IPS DF 19.7 (cell line): ENCODE measurements at places on chromosomes 5 and 9.

- no peak for DNase-seq
Observed at GRCh38 chr5:16983022-16983639, 47.0 kb upstream of the MYO10 start.

DNA sequence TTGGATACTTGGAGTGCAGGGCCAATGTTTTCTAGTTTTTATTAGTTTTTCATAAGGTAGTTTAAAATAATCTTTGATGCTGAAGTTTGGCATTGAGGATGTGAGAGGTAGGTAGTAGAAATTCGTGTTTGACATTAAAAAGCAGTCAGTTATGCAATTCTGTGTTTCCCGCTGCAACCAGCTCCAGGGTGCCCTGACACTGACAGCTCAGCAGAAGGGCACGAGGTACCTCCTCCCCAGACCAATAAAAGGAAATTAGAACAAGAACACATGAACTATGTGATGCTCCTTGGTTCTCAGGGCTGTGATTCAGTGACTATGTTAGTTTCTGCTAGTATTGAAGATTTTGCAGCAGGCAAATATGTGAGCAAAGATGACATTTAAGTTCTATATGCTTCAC, 40.2 kb downstream of the NSUN2 start:
- no peak for DNase-seq

- DNase-seq = no peak
Observed at GRCh38 chr5:125293223-125293622, 546.8 kb upstream of the ZNF608 start.

DNA sequence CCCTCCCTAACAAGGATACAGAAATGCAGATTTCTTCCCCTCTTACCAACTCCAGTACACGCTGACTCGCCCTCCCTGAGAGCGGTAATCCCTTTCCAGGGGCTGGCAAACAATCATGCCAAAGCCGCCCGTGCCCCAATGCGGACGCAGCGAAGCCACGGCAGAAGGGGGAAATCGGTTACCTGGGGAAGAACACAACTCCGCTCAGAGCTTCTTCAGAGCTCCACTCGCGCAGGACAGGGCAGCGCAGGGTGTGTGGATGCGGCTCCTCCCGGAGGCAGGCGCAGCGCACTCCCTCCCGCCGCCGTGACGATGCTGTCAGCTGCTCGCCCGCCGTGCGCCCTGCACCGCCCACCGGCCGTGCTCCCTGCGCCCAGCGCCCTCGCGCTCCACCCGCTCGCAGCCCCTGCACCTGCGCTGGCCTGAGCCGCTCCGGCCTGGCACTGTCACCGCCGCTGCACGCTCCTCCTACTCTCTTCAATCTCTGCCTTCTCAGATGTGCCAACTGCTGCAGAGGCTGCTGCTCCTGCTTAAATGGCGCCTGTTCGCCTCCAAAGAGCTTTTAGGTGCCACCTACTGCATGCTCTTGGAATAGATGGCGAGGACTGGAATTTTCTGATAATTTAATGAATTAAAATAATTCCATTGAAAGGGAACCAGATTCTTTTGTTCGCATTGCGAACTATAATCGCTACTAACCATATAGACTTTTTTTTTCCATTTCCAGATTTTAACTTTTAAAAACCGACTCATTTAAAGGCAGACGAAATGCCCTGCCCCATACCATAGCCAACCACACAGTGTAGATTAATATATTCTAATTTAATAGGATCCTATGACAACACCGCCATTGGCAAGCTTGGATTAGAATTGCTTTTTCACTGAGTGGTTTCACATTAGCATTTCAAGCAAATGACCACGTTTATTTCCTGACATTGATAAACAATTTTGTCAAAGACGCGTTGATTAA, at the start of gene DIRAS2:
TSS of gene DIRAS2 (minus strand) at position 255 of the 970 bp plus-strand sequence. CDS start 28,997 bp downstream, outside the sequence.
- peak; percentile 47 for DNase-seq

DNA sequence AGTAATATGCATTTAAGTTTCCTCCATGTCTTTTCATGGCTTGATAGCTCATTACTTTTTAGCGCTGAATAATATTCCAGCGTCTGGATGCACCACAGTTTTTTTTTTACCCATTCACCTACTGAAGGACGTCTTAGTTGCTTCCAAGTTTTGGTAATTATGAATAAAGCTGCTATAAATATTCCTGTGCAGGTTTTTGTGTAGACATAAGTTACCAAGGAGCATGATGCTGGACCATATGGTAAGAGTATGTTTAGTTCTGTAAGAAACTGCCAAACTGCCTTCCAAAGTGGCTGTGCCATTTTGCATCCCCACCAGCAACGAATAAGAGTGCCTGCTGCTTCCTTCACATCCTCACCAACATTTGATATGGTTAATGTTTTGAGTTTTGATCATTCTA, 195.6 kb downstream of the PIK3R1 start:
- DNase-seq = no peak

GRCh38 chr9:91677331-91677730, 253.7 kb upstream of the NFIL3 start:
- DNase-seq = no peak

DNA sequence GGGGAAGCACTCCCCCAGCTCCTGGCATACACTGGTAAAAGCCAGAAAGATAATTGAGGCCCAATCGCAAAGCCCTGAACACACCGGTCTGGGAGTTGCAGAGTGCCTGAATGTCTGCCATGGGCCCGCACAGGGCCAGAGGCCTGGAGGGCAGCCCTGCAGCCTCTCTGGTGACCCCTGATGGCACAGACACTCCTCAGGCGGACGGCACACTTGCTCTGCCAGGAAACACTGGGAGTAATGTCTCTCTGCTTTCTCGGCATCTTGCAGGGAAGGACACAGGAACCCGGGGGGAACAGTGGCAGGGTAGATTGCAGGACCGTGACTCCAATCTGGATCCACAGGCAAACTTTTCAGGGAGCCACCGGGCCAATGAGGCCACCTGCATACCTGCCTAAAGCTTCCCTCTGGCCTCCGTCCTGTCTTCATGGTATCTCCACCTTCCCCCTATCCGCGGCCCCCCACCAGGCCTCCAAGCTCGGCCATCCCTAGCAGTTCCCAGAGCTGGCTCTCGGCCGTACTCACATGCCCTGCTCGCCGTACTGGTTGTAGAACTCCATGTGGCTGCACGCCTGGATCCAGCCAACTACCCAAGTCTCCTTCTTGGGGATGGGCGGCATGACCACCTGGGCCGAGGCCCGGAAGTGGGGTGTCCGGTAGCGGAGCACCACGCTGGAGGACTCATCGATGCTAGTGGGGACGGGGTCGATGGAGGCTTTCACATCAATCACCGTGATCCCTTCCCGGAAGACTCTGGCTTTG, 797 bp downstream of the FAM78A start:
- DNase-seq = no peak

DNA sequence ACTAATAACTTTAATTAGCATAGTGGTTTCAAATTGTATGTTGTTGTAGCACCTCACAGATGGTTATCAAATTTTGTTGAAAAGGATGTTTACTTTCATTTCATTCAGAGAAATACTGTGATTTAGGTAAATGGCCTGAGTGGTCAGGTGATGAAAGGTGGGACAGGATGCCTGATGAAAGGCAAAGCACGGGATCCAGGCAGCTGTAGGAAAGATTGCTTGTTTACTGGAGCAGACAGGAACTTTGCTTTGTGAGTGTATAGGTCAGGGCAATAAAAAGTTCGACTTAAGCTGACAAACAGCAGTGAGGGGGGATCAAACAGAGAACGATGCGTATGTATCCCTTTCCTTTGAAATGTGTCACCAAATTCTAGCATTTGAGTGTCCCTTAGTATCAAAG, 19.0 kb downstream of the KIAA1958 start:
- no peak for DNase-seq

DNA sequence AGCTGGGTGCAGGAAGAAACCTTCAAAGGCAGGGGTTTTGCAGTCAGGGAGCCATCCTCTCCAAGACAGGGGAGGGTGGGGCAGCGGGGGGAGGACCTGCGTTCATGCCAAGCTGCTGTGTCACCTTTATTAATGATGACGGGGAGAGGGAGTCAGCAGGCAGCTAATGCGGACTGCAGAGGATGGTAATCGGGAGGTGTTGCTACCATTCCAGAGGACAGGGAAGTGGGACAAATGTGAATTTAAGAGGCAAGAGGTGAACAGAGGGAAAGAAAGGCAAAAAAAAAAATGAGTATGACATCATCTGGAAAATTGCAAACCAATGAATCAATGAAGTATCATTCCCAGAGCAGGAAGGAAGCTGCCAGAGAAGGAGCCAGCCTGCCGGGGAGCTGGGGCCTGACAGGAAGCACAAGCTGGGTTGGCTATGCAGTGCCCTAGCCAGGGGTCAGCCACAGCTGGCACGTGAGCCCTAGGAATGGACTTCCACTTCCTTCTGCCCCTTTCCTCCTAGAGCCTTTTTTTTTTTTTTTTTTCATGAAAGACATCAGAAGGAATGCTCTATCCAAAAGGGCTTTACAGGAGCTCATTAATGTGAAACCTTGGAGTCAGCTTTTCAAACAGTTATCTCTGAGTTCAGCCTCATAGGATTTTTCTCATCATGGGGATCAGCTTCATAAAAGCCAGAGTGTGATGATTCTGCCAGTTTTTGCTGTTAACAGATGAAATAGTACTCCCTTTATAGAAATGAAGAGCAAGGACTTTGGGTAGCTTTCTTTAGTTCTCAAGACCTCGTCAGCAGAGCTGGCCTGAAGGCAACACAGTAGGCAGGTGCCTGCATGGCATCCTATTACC, 9.2 kb downstream of the INSYN2B start:
- no peak for DNase-seq
